ENCODE measurements at places on chromosomes 13 and 19.

- DNase-seq = peak; percentile 23
These were observed 92.7 kb downstream of the FGF14 start for GRCh38 chr13:102309110-102309509.

- DNase-seq = no peak
These were observed 5.7 kb downstream of the TLE5 start for GRCh38 chr19:3056417-3057088.

GRCh38 chr19:19655641-19656343 lies 7.7 kb downstream of the ATP13A1 start:
- DNase-seq = no peak

- no peak for DNase-seq
These were observed 56.2 kb downstream of the ABCC4 start for GRCh38 chr13:95245071-95245470.

GRCh38 chr19:47608969-47609905 lies at the start of gene BICRA:
BICRA (plus strand) TSS chr19:47609134; CDS start chr19:47673575, 64,441 bp downstream.
- peak; percentile 92 for DNase-seq

- no peak for DNase-seq
These were observed 28.3 kb upstream of the PCDH9 start for GRCh38 chr13:67258482-67258881.

- no peak for DNase-seq
These were observed 128.4 kb downstream of the AKAP11 start for GRCh38 chr13:42400188-42400833.

- peak; percentile 68 for DNase-seq
These were observed 139.4 kb upstream of the TSC22D1 start for GRCh38 chr13:44715287-44716230.

DNA sequence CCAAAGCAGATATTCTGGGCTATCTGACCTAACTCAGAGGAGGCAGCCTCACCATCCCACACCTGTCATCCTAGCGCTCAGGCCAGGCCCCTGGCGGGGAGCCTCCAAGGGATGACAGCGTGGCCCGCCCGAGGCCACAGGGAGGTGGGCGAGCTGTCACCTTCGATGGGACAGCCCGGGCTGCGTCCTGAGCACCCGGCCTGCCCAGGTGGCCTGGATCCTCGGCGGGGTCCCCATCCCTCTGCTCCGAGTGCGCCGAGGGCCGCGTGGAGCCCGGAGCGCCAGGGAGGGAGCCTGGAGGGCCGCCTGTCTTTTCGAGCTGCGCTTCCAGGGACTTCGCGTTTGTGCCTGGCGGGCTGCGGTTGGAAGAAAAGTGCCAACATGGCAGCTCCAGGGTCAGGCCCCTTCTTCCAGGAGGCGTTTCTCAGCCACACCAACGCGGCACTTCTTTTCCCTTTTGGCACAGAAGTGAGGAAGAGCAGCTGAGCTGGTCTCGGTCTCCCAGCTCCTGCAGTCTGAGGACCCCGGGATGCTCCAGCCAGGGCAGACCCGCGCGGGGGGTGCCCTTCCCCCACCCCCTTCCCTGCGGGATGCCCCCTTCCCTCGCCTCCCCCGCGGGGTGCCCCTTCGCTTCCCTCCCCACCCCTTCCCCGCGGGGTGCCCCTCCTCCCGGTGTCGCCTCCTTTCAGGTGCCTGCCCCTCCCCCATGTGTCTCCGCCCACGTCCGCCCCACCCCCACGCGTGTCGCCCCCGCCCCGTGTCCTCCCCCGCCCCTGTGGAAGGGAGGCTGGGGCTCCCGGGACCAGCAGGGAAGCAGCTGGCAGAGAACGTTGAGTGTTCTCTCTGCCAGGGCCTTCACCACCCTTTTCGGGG lies 42.3 kb downstream of the GJA3 start:
- DNase-seq = peak; percentile 65

DNA sequence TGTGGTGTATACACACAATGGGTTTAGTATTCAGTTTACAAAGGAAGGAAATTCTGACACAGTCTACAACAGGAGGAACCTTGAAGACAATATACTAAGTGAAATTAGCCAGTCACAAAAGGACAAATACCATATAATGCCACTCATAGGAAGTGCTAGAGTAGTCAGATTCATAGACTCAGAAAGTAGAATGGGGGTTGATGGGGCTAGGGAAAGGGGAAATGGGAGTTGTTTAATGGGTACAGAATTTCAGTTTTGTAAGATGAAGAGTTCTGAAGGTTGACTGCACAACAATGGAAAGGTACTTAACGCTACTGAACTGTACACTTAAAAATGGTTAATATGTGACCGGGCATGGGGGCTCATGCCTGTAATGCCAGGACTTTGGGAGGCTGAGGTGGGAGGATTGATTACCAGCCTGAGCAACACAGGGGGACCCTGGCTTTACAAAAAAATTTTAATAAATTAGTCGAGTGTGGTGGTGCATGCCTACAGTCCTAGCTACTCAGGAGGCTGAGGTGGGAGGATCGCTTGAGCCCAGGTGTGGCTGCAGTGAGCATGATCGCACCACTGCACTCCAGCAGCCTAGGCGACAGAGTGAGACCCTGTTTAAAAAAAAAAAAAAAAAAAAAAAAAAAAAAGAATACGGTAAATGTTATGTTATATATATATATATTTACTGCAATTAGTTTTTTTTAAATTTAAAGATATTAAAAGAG lies 45.0 kb downstream of the SLC15A1 start:
- no peak for DNase-seq

GRCh38 chr13:28820099-28821051 lies at the start of gene MTUS2:
MTUS2 (plus strand) TSS chr13:28820339.
- DNase-seq = peak; percentile 19

DNA sequence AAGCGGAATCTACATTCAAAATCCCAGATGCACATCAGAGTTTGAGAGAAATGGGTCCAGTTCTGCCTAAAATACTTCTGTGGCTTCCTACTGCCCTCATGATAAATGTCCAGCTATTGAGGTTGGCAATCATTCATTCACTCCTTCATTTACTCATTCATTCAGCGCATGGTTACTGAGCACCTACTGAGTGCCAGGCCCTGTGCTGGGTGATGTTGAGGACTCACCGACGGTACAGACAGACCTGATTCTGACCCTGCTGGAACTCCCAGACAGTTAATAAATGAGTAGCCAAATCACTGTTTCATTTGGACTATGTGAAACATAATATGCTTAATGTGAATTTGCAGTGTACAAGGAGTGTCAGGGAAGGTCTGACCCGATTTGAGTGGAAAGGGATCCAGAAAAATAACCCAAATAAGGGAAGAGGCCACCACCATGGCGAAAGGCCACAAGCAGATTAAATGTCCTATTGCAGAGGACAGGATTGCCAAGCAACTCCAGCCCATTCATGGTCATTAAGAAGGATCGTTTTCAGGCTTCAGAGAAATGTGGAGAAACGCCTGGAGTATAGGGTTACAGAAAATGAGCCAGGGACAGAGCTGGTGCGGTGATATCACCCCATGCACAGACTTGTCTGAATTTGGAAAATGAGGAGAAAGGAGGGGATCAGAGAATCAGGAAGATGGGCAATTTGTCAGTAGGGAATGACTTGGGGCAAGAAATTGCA lies 20.5 kb downstream of the DYRK1B start:
- DNase-seq = no peak

GRCh38 chr19:35460608-35461007 lies 12.6 kb downstream of the FFAR2 start:
- no peak for DNase-seq

GRCh38 chr19:7795555-7796161 lies 32.6 kb downstream of the CLEC4M start:
- no peak for DNase-seq

DNA sequence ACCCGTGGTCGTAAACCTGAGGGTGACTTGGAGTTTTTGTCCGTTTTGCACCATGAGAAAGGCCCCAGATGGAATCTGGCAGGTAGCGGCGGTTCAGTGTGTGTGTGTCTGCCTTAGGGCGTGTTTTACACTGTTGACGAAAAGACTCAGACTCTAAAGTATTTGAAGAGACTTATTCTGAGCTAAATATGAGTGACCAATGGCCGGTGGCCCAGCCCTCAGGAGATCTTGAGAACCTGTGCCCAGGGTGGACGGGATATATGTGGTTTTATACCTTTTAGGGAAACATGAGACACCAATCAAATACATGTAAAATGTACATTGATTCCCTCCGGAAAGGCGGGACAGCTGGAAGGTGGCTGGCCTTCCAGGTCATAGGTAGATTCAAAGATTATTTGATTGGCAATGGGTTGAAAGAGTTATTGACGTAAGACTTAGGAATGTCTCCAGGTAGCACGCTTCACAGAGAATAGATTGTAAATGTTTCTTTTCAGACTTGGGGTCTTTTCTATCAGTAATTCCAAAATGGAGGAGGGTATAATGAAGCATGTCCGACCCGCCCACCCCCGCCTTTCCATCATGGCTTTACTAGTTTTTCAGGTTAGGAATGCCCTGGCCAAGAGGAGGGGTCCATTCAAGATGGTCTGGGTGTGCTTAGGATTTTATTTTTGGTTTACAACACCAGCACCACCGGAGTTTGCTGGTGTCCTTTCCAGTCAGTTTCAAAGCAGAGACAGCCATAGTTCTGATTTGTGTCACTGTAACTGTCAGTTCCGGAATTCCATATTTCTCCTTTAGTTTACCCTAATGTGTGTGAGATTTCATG lies 1.0 kb upstream of the ZNF529 start:
- DNase-seq = peak; percentile 65

- DNase-seq = peak; percentile 2
These were observed 180.4 kb downstream of the RBM26 start for GRCh38 chr13:79225487-79226232.

- peak; percentile 57 for DNase-seq
These were observed 3.4 kb downstream of the SF3A2 start for GRCh38 chr19:2239771-2240770.

DNA sequence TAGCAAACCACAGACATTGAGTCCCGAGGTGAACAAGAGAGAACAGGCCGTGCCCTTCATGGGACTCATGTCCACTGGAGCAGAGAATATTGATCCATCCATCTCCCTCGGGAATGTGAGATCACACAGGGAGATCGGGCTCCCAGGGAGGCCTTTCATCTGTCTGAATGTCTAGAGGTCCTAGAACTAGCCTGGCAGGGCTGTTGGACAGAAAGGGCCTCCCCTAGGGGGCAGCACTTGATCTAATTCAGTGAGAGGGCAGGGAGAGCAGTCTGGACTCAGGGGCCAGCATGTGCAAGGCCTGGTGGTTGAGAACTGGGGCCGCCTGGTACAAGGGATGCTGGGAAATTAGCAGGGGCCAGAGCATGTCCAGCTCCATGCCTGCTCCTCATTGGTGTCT lies 4.3 kb downstream of the RUVBL2 start:
- DNase-seq = peak; percentile 78

DNA sequence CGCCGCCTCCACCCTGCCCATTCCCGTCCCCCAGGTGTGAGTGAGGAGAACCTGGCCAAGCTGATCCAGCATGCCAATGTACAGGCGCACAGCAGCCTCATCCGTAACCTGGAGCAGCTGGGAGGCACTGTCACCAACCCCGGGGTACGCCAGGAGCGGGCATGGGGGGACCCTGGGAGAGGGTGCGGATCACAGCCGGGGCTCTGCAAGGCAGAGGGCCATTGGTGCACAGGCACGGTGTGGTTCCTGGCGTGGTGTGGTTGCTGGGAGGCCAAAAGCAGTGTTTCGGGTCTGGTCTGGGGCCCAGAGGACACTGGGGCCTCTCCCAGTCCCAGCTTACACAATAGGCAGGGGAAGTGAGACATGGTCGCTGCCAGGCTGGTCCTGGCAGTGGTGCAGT lies 8.3 kb downstream of the STXBP2 start:
- no peak for DNase-seq

DNA sequence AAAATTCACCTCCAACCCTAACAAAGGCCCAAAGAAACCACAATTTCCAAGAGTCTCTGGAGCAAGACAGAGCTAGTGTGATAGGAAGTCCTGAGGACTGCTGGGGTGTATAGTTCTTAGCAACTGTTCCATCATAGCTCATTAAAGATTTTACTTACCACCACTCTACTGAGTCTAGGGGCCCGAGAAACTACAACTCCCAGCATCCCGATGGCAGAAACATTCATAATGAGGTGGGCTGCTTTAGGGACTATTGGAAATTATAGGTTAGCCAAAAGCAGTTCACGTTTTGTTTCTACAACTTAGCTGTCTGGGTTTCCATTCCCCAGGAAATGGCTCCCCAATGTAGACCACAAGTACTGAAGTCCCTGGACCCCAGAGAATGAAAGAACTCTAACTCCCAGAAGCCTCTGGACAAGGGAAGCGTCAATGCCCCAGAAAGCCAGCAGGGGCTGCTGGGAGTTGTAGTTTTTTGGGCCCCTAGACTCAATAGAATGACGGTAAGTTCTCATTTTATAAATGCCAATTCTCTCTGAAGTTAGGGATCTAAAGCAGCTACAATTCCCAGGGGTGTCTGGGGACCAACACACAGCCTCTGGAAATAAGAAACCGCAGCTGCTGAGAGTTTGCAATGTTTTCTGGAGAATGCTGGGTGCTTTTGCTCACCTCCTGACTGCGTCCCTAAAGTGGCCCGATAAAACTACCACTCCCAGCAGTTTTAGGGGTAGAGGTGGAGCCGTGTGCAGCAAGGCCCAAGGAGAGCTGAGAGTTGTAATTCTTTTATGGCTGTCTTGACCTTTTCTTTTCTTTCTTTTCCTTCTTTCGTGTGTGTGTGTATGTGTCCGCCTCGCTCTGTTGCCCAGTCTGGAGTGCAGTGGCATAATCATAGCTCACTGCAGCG lies 11.1 kb downstream of the FTL start:
- DNase-seq = no peak

DNA sequence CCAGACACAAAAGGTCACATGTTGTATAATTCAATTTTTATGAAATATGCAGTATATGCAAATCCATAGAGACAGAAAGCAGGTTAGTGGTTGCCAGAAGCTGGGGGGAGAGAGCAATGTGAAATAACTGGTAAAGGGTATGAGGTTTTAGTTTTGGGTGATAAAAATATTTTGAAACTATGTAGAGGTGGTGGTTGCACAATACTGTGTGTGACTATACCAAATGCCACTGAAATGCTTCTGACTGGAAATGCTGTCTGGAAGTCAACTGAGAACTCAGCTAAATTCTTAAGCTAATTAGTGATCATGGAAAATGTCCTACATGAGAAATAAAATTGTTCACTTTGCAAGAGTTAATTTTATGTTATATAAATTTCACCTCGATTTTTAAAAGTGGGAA lies 65.3 kb upstream of the RXFP2 start:
- no peak for DNase-seq

DNA sequence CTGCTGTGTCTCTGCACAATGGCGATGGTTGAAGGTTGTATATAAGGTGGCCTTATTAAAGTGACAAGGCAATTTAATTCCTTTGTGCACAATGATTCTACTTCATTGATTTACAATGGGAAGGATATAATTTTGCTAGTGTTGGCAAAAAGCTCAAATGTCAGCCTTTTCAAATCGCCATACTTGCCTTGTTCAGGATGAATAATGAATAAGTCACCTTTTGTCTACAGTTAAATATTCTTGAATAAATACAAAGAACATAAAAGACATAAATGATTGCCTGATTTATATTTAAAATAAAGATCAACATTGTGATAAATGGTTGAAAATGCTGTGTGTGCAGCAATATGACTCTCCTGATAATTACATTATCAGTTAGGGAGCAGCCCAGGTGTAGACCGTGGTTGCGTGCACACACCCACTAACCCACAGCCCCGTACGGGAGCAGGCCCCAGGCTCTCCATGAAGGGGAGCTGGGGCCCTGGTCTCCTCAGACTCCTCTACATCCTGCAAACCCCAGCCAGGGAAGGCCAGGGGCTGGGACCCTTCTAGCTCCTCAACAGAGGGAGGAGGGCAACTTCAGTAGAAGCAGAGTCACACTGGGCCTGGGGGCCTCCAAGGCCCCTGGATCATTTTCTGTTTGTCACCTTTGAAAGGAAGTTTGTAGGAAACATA lies 64.9 kb downstream of the TEX29 start:
- DNase-seq = no peak

- DNase-seq = no peak
These were observed 5.3 kb upstream of the CD79A start for GRCh38 chr19:41871573-41872383.

Data from astrocyte of the hippocampus (primary cell).